ENCODE measurements at places on chromosomes 5 and 9.

DNA sequence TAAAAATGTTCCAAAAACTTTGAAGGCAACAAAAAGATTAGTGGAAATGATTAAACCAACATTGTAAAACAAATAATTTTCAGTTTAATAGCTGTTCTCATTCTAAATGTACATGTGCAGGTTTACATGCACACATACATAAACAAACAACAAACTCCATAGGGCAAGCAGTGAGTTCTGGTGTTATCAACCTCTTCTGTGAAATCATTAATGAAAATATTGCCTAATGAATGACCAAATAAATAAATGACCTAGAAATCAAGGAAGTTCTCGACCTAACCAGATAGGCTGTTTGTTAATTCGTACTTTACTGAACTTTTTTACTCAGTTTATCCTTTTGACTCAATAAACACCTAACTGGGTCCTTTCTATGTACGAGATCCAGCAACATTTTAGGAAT, 165.5 kb upstream of the RORB start:
- DNase-seq: no peak

DNA sequence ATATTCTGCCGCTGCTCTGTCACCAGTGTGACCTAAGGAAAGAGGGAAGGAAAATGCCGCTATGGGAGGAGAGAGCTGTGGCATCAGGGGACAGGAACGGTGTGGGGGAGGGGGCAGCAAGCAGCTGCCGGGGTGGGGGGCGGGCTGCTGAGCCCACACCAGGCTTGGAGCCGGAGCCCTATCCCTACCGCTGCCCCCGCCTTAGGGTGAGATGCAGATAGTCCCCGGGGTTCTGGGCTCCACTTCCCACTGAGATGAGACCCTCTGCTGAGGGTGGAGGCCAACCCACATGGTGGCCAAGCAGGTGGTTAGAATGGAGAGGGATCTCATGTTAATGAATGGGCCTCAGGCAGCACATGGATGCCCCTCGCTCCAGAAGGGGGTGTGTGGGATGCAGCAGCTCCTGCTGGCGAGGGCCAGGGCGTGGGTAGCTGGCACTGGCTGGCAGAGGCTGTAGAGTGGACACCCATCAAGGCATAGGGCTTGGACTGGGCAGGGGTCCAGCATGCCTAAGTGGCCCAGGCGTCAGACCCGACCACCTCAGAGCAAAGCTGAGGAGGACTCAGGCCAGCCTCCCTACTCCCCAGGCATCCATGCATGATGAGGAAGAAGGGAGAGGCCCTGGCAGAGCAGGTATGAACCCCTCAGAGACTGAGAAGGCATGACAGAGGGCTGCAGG, 131.5 kb downstream of the ZNF354C start:
- no peak for DNase-seq

- peak; percentile 99 for DNase-seq
Observed at GRCh38 chr5:98108497-98108896, 665.0 kb upstream of the RGMB start.

DNA sequence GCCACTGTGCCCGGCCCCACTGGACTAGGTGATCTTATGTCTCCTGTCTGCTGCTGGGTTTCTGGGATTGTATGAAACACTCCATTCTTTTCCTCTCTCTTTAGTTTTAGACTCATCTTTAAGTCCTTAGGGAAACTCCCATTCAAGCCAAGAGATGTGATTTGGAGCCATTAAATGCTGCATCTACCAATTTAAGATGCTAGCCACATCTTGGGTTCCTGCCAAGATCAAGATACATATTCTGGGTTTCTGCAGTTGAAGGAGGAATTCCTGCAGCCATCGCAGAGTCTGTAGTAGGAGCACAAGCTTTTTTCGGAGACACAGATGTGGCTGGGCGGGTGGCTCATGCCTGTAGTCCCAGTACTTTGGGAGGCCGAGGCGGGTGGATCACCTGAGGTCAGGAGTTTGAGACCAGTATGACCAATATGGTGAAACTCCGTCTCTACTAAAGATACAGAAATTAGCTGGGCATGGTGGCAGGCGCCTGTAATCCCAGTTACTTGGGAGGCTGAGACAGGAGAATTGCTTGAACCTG, 23.2 kb downstream of the STXBP1 start:
- no peak for DNase-seq

GRCh38 chr5:67015541-67016191, 180.9 kb downstream of the CD180 start:
- DNase-seq: peak; percentile 80
